CMK (cell line): ENCODE measurements at places on chromosomes 1 and 21.
A peak's percentile ranks its signal among the peaks of the same experiment; 100 is the strongest.

DNA sequence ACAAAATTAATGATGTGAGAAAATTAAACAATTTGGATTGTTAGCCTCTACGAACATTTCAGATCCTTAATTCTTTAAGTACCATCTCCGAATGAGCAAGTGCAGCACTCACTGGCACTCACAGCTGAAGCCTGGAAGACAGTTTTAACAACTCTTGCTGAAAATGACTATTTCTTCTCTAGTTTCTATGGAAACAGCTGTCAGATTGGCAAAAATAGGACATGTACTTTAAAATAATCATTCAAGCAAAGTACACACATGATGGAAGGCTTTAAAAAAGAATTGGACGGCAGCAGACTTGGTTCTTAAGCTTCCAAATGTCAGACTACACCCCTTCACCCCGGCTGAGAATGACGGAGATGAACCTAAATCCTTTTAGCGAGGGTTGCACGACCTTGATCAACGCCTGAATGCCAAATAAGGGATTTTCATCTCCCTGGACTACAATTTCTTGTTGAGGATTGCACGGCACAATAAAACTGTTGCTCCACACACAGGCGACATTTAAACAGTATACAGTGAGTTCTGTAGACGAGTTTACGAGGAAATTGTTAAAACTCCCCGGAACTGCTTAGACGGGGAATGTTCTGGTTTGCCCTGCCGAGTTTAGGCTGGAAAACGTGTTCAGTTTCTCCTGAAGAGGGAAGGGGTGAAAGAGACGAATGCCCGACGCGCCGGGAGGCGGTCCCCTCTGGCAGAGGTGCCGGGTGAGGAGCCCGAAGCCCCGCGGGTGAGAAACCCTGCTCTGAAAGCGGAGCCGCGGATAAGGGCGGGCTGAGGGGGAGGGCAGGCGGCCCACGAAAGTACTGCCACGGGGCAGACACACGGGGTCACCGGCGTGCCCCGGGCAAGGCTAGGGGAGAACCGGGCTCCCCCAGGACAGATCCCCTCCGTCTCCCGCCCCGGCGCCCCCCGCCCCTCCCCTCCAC, 671 bp downstream of the OMA1 start:
- peak; percentile 65 for DNase-seq

DNA sequence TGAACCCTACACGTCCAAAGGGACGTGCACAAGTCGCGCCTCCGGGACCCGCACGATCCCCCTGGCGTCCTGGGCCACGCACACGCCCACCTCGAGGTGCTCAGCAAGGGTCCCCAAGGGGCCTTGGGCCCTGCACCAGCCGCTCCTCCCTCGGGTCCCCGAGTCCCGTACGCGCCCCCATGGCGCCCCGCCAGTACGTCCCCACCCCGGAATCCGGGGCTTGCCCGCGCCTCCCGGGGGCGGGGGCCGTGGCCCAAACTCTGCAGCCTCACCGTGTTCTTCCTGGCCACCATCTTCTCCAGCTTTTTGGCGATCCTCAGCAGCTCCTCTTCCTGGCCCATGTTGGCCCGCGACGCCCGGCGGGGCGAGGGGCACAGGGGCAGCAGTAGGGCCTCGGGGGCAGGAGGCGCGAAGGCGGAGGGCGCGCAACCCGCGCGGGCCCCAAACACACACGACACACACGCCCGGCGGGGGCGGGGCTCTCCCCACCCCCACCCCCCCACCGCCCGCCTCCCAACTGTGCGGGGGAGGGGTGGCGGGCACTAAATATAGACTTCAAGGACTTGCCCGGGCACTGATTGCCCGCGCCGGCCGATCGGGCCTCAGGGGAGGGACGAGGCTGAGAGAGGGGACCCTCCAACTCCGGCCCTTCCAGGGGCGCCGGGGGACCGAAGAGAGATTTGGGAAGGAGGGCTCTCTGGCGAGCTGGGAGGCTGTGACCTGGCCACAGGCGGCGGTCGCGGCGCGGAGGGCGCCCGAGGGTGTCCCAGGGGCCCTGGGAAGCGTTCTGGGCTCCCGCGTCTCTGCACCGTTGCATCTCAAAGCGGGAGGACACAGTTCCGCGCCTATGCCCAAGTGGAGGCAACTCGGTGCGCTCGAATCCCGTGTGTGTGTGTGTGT, at the start of gene TCEA3:
Gene TCEA3, minus strand, starts transcription at position 456 of the 900 bp plus-strand sequence. Its CDS starts 115 bp downstream, at position 341.
- DNase-seq = no peak

DNA sequence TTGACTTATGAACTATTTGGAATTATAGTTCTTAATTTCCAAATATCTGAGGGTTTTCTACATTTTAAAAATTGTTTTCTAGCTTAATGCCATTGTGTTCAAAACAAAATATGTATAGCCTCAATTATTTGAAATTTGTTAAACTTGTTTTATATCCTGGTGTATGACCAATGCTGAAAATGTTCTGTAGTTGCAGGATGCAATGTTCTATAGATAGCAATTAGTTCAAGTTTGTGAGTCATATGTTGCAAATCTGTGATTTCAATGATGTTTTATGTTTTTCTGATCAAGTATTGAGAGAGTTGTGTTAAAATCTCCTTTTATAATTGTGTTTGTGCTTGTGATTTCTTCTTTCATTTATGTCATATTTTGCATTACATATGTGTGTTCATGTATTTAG, 517.5 kb downstream of the ADGRL2 start:
- DNase-seq = no peak

- no peak for DNase-seq
These were observed 93.8 kb downstream of the C21orf91 start for GRCh38 chr21:17725339-17725738.

DNA sequence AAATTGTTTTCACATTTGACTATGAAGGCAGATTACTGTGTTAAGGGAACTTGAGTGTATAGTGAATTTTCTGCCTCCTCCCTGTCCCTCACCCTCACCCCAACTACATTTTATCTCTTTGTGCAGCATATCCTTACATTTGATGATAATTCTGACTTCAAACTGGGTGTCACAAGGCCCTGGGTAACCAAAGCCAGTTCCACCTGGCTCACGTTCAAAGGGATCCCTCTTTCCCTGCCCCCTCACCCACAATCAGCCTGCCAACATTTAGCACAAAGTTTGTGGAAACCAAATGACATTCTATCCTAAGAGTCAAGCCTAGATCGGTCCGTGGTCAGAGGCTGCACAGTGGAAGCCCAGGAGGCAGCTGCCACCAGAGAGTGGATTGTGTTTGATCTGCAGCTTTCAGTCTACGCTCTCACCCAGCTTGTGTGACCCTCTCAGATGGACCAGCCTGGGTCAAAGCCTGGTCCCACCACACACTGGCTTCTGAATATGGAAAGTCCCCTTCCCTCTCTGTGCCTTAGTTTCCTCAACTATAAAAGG, 10.3 kb downstream of the KIAA0040 start:
- no peak for DNase-seq

DNA sequence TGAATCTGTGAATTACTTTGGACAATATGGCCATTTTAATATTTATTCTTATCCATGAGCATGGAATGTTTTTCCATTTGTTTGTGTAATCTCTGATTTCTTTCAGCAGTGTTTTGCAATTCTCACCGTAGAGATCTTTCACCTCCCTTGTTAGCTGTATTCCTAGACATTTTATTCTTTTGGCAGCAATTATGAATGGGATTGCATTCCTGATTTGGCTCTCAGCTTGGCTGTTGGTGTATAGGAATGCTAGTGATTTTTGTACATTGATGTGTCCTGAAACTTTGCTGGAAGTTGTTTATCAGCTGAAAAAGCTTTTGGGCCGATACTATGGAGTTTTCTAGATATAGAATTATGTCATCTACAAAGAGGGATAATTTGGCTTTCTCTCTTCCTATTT, 44.2 kb upstream of the NEGR1 start:
- no peak for DNase-seq

GRCh38 chr1:166910396-166910994, 34.4 kb upstream of the TADA1 start:
- peak; percentile 84 for DNase-seq

GRCh38 chr1:200351425-200351824, 58.4 kb downstream of the ZNF281 start:
- no peak for DNase-seq
